ENCODE measurements at places on chromosomes 3 and 15.

GRCh38 chr3:56467801-56468183 is 475 bp downstream of the ERC2 start:
- no peak for DNase-seq

- DNase-seq = peak; percentile 43
Observed at GRCh38 chr3:151918253-151919029, 45.0 kb downstream of the SUCNR1 start.

GRCh38 chr3:160643994-160644393 is 33.0 kb upstream of the ARL14 start:
- no peak for DNase-seq

DNA sequence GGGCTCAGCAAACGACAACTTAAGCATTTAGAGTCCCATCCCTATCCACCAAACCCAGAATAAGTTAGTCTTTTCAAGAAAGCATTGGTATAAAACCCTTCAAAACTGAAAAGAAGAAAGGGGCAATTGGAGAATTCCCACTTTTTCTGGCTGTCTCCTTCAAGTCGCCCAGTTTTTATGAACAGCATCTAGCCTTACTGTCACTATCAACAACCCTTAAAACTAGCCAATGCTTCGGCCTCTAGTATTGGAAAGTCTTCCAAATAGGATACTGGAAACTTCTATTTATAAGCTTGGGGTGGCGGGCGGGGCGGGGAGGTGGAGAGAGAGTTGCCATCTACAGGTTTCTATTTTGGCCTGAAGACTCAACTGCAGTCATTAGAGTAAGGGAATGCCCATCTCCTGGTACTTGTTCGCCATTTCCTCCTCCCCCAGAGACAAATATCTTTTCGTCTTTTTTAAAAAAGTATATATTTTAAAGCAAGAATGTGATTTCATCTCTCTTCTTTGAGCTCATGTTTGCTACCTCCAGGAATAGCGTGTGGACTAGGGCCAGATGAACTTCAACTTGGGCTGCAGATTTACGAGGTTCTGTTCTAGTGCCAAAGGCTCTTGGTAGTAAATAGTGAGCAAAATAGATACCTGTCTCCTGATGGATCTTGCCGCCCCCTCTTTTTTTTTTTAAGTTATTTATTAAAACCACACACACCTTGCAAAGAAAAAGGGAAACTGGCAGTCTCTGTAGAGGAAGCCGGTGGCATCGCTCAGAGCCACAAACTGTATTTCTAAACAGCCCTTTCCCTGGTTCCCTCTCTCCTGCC is 2.7 kb downstream of the BCL6 start:
- no peak for DNase-seq

GRCh38 chr3:32577581-32578556 is 7.2 kb upstream of the DYNC1LI1 start:
- DNase-seq = no peak

GRCh38 chr3:39268549-39268900 is 11.3 kb downstream of the CX3CR1 start:
- no peak for DNase-seq

GRCh38 chr3:43400781-43401730 is 114.7 kb downstream of the SNRK start:
- DNase-seq = no peak

DNA sequence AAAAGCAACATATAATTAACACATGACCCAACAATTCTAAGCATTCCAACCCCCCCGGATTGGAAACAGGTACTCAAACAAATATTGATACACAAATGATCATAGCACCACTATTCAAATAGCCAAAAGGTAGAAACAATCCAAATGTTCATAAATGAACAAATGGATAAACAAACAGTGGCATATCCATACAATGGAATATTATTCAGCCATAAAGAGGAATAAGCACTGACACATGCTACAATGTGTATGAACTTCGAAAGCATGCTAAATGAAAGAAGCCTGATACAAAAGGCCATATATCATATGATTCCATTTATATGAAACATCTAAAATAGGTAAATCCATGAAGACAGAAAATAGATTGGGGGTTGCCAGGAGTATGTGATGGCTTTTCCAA is 62.8 kb downstream of the XRN1 start:
- DNase-seq = no peak

- peak; percentile 31 for DNase-seq
Observed at GRCh38 chr3:30319713-30320112, 286.7 kb upstream of the TGFBR2 start.

DNA sequence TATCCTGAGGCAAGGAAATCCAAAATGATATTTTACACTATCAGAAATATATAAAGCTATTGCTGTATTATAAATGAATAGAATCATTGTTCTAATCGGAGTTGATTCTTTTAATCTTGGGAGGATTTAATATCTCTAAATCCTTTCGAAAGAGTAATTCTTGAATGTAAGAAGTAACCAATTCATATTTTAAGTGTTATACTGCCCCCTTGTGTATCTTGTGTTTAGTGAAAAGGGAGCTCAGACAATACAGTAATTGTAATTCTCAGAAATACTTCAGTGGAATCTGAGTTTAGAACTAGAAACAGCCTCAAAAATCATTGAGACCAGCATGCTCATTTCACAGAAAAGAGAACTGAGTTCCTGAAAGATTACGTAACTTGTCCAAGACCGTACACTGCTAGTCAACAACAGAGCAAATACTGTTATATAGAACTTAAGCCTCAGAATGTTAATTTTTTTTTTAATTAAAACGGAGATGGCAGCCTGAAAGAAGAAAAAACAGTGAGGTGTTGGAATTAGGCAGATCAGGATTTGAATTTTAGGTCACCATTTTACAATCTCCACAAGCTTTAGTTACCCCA is 42.9 kb downstream of the PLCH1 start:
- peak; percentile 54 for DNase-seq
